B cell (primary cell): ENCODE measurements at places on chromosomes 4 and X. TPM values are rescaled to one million over a fixed set of nuclear protein-coding genes. Genes with fewer than 3 reads are reported as not detected.

HTR2C gene
- polyA plus RNA-seq: not detected in 2 replicates

SLC9B1 gene
- 2.2 and 3.8 TPM in 2 replicates for polyA plus RNA-seq

ANKRD50 gene
- polyA plus RNA-seq: 0.18 and 0.29 TPM in 2 replicates

NLGN4X gene
- 0.07 and 0.09 TPM in 2 replicates for polyA plus RNA-seq

G6PD gene
- 64.4 and 66.0 TPM in 2 replicates for polyA plus RNA-seq

F8A2 gene
- not detected in 2 replicates for polyA plus RNA-seq

MMRN1 gene
- polyA plus RNA-seq: 0.23 and 0.33 TPM in 2 replicates

SASH3 gene
- 224 and 291 TPM in 2 replicates for polyA plus RNA-seq

GRCh38 chr4:42391981-42392380, 5.3 kb upstream of the SHISA3 start:
- no peak overlapping the region for H3K27ac ChIP-seq
- peaks cover 25% of the 10 kb centered on the region for H3K4me1 ChIP-seq
- no peak overlapping the region for H3K4me3 ChIP-seq
- peaks cover 16% of the 10 kb centered on the region for H3K27me3 ChIP-seq

GRCh38 chrX:11196476-11196875, 85.3 kb downstream of the HCCS start:
- H3K4me1 ChIP-seq: no peaks in the 10 kb centered on the region
- H3K36me3 ChIP-seq: no peaks in the 10 kb centered on the region
- DNase-seq: no peak
- no peak overlapping the region for H3K27ac ChIP-seq
- no peak overlapping the region for H3K4me3 ChIP-seq

DNA sequence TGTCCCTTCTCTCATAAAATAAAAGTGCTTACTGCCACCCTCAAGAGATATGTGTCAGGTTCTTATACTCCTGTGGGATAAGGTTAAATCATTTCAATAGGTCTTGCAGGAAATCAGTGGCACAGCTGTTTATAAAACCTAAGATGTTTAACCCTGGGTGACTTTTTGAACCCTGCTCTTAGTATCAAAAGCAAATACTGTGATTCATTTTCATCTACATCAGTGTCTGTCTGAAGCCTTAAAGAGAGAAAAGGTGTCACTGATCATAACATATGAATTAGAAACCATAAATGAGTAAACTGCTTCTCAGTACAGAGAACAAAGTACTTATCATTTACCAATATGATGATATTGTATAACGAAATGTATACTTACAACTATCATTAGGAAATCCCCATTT, 59.0 kb downstream of the CCSER1 start:
- H3K27ac ChIP-seq: no peak overlapping the region
- H3K4me1 ChIP-seq: peaks cover 8% of the 10 kb centered on the region
- H3K27me3 ChIP-seq: no peaks in the 10 kb centered on the region
- no peak overlapping the region for H3K4me3 ChIP-seq
- no peaks in the 10 kb centered on the region for H3K36me3 ChIP-seq

DNA sequence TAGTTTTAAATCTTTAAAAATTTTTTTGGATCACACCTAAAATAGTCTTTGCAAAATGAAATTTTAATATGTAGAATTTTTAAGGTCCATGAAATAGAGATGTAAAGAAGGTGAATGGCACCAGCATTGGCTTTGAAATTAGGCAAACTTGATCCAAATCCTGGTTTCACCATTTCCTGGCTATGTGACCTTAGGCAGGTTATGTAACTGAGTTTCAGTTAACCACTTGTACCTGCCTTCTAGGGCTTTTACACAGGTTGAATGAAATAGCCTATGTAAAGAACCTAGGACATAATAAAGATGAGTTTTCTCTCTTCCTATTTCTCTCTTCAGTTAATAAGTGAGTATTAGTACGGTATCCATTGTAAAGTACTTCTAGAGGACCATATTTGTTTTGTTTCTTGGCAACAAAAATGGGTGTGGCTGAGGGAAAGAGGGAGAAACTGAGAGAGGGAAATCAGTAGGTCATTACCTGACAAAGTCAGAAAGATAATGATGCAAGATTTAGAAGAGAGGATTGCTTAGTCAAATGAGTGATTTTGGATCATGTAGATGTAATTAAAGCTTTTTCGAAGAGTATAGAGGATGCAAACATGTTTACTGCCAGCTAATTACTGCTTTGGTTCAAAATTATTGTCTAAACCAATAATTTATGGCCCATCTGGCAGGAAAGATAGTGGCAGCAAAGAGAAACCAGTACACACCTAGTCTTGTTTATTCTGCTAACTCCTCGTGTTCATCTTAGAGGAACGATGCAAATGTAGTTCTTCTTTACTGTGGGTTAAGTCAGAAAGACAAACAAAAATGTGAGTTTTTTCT, 81.9 kb downstream of the PDLIM5 start:
- H3K27ac ChIP-seq: peak overlapping the region; percentile 14
- DNase-seq: peak; percentile 8

DNA sequence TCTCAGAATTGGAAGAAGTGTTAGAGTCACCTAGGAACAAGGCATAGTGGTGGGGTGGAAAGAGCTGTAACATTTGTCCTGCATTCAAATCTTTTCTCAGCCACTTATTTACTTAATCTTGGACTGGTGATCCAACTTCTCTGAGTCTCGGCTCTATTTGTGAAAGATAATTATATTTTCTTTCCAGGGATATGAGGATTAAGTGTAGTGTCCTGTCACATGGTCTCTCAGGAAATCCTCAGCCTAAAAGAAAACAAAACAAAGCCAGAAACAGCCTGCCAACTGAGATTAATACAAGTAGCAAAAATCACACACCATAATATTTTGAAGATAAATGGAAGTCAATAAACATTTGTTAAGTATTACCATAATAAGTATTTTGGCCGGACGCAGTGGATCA, 33.3 kb upstream of the ETNPPL start:
- no peak overlapping the region for H3K27ac ChIP-seq
- no peak for DNase-seq
- no peak overlapping the region for H3K4me3 ChIP-seq
- no peaks in the 10 kb centered on the region for H3K4me1 ChIP-seq

DNA sequence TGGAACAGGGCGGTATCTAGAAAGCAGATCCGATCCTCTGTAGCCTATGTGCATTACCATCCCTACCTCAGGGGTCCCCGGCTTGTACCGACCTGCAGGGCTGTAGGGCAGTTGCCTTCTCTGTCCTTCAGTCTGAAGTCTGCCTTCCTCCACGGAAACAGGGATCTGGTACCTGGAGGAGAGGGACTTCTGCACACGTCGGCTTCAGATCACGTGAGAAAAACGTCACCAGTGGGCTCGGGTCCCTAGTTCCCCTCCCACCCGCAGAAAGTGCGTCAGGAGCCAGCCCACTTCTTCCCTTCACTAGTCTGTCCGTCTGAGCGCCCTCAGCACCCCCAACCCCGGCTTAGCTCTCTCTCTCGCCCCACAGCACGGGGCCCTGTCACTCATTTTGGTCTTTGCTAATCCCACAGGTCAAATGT, at the start of gene TCEAL5:
Gene TCEAL5 (minus strand): TSS at position 170 of the 422 bp plus-strand sequence. CDS start 2,187 bp downstream, outside the sequence.
- DNase-seq: peak; percentile 36
- H3K4me3 ChIP-seq: peak within 1 kb of the TSS; percentile 22
- no peaks in the 10 kb centered on the region for H3K4me1 ChIP-seq
- no peak within 1 kb of the TSS for H3K27ac ChIP-seq
- H3K36me3 ChIP-seq: no peaks in the 10 kb centered on the region
- H3K27me3 ChIP-seq: peaks cover 17% of the 10 kb centered on the region

DNA sequence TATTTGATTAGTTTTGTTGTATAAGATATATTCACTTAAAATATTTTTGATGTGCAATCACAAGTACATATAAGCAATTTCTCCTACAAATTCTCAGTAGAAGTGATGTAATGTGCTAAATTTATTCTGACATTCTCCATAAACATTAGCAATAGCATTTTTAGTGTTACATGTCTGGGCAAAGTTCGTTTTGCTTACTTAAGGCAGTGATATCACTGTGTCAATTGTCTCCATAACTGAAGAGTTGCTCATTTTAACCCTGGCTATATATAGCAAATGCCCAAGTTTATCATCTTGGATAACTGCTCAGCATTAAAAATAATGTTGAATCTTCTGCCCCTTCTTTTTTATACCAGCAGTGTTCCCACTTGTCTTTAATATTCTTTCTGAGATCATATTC, 340.0 kb upstream of the NDST4 start:
- DNase-seq: no peak
- no peak overlapping the region for H3K4me3 ChIP-seq
- H3K36me3 ChIP-seq: no peaks in the 10 kb centered on the region
- no peaks in the 10 kb centered on the region for H3K27me3 ChIP-seq
- H3K4me1 ChIP-seq: no peaks in the 10 kb centered on the region
- H3K27ac ChIP-seq: no peak overlapping the region

- H3K27ac ChIP-seq: no peak overlapping the region
- no peak overlapping the region for H3K4me3 ChIP-seq
- no peaks in the 10 kb centered on the region for H3K27me3 ChIP-seq
- H3K36me3 ChIP-seq: no peaks in the 10 kb centered on the region
- peaks cover 46% of the 10 kb centered on the region for H3K4me1 ChIP-seq
- peak; percentile 79 for DNase-seq
Measured at GRCh38 chr4:139978692-139979091, 175.3 kb downstream of the MAML3 start.

DNA sequence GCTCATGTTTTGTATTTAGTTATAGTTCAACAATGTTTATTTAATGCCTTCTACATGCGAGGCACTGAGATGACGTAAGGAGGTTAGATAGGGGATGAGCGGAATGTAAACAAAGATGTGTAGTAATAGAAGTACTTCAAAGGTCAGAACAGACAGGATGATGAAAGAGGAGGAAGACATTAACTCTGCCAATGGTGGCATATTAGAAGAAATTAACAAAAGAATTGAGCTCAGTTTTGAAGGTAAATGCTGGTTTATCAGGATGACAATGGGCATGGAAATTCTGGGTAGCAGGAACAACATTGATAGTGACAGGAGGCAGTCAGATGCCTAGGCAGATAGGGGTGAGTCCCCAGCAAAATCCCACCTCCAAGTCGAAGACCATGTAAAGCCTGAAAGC, 62.3 kb upstream of the PGRMC2 start:
- no peaks in the 10 kb centered on the region for H3K4me1 ChIP-seq
- H3K27me3 ChIP-seq: no peaks in the 10 kb centered on the region
- no peak overlapping the region for H3K4me3 ChIP-seq
- H3K27ac ChIP-seq: no peak overlapping the region
- DNase-seq: no peak

GRCh38 chr4:121950680-121951520, 960 bp downstream of the TRPC3 start:
- no peak overlapping the region for H3K27ac ChIP-seq
- no peaks in the 10 kb centered on the region for H3K36me3 ChIP-seq
- peak overlapping the region; percentile 40 for H3K4me3 ChIP-seq
- peaks cover 14% of the 10 kb centered on the region for H3K4me1 ChIP-seq
- H3K27me3 ChIP-seq: peaks cover 20% of the 10 kb centered on the region

DNA sequence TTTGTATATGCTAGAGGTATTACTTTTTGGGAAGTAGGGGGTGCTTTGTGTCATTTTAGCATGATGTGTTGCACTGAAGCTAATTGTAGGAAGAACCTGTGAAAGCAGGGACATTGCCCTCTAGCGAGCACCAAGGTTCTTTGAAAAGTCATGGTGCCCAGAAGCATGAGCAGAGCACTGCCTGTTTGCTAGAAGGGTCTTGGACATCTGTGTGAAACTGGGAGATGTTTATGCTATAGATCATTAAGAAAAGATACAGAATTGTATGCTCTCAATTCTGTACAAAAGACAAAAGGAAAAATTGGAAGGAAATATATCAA, 14.7 kb downstream of the GRPR start:
- H3K36me3 ChIP-seq: no peaks in the 10 kb centered on the region
- no peak overlapping the region for H3K27ac ChIP-seq
- peaks cover 13% of the 10 kb centered on the region for H3K4me1 ChIP-seq
- DNase-seq: peak; percentile 32
- peaks cover 2% of the 10 kb centered on the region for H3K27me3 ChIP-seq

DNA sequence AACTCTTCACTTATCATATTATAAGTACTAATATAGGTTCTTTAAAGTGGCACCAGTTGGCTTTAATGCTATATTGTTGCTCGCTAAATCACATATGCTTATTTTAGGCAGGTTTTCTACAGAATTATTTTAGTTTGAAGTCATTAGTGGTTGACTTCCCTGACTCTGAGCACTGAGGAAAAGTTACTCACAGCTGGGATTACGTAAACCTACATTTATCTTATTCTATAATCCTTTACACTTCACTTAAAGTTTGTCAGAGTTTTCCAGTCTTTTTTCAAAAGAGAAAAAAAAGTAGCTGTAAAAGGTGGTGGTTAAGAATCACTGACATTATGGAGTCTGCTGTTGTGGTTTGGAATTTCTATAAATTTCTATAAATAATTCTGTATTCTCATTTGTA, 5.8 kb downstream of the UGT2B4 start:
- H3K27ac ChIP-seq: no peak overlapping the region
- no peaks in the 10 kb centered on the region for H3K27me3 ChIP-seq
- no peak for DNase-seq
- H3K4me3 ChIP-seq: no peak overlapping the region
- H3K4me1 ChIP-seq: no peaks in the 10 kb centered on the region
- H3K36me3 ChIP-seq: no peaks in the 10 kb centered on the region

GRCh38 chrX:915427-916229, 285.0 kb downstream of the SHOX start:
- H3K4me1 ChIP-seq: no peaks in the 10 kb centered on the region
- no peaks in the 10 kb centered on the region for H3K27me3 ChIP-seq
- H3K27ac ChIP-seq: no peak overlapping the region
- DNase-seq: no peak
- no peak overlapping the region for H3K4me3 ChIP-seq

- no peaks in the 10 kb centered on the region for H3K4me1 ChIP-seq
- no peak for DNase-seq
- H3K27ac ChIP-seq: no peak overlapping the region
- H3K27me3 ChIP-seq: no peaks in the 10 kb centered on the region
- H3K36me3 ChIP-seq: no peaks in the 10 kb centered on the region
- H3K4me3 ChIP-seq: no peak overlapping the region
Measured at GRCh38 chr4:175470131-175470530, 341.9 kb downstream of the GPM6A start.

- no peak for DNase-seq
- H3K36me3 ChIP-seq: no peaks in the 10 kb centered on the region
- H3K27ac ChIP-seq: no peak overlapping the region
- H3K4me3 ChIP-seq: no peak overlapping the region
- no peaks in the 10 kb centered on the region for H3K27me3 ChIP-seq
- H3K4me1 ChIP-seq: no peaks in the 10 kb centered on the region
Measured at GRCh38 chr4:147542229-147542990, 61.5 kb downstream of the EDNRA start.
